ENCODE measurements at places on chromosomes 4 and X.
A peak's percentile ranks its signal among the peaks of the same experiment; 100 is the strongest.

GRCh38 chr4:150329373-150329772 lies 251.1 kb downstream of the DCLK2 start:
- no peak for DNase-seq
- H3K4me3 ChIP-seq: no peak overlapping the region
- H3K36me3 ChIP-seq: no peaks in the 10 kb centered on the region
- H3K27me3 ChIP-seq: no peaks in the 10 kb centered on the region
- H3K4me1 ChIP-seq: no peaks in the 10 kb centered on the region

DNA sequence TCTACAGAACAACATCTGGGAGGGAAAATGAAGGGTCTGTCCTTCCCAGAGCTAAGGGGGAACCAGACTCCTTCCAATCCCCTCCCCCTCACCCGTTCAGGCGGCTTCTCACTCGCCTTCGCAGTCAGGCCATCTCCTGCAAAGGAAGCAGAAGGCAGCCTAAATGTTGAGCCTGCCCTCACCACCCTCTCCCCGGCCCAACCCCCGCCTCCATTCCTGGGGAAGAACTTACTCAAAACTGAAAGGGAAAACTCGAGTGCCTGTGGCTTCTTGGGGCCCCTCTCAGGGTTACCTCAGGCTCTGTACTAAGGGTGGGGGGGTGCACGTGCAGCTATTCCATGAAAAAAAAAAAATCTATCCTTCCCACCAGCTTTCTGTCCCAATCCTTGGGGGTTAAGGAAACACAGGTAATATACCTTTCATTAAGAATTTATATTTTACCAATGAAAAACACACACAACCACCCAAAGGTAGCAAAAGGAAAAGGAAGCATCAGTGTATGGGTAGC lies 2.4 kb downstream of the ZMYM3 start:
- H3K27ac ChIP-seq: no peak overlapping the region
- peaks cover 38% of the 10 kb centered on the region for H3K36me3 ChIP-seq
- DNase-seq: peak; percentile 25
- peaks cover 14% of the 10 kb centered on the region for H3K4me1 ChIP-seq
- H3K27me3 ChIP-seq: no peaks in the 10 kb centered on the region

DNA sequence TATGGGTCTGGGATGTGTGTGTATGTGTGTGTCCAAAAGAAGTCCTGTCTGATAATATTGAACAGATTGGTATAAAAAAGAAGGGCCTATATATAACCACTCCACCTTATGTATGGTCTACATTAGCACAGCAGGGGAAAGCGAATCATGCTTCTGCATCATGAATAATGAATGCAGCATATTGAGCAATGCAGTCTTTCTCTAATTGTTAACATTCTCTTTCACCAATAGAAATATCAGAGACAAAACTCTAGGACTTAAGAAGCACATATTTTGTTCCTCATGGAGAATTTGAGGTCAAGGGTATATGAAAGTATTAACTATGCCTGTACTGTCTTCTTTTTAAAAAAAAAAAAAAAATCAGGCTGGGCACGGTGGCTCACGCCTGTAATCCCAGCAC lies 264.3 kb upstream of the NOCT start:
- H3K4me1 ChIP-seq: no peaks in the 10 kb centered on the region
- DNase-seq: no peak
- H3K27me3 ChIP-seq: no peaks in the 10 kb centered on the region
- H3K36me3 ChIP-seq: no peaks in the 10 kb centered on the region

GRCh38 chrX:16678689-16679088 lies 28.7 kb downstream of the S100G start:
- no peak overlapping the region for H3K27ac ChIP-seq
- H3K36me3 ChIP-seq: peaks cover 14% of the 10 kb centered on the region
- no peak for DNase-seq
- no peaks in the 10 kb centered on the region for H3K4me1 ChIP-seq
- H3K27me3 ChIP-seq: peaks cover 31% of the 10 kb centered on the region

DNA sequence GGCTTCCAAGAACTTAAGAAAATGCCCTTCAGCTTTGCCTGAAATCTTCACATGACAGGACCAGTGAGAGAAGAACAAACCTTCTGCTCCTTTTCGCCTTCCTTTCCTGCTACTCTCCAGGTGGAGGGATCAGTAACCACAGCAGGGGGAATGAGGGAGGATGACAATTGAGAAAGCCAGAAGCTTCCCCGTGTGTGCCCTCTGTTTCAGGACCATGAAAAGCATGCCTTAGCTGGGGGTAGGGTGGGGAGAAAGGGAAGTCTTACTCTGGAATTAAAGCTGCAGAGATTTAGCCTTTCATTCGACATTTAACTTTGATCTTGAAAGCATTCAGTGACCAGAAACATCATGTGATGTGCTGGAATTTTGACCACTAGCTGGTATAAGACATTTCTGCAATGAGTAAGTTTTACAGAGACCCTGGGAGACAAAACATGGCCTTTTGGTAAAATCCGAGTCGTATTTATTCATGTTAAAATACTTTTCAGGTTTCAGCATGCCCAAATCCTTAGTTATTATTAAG lies 10.6 kb upstream of the PUDP start:
- DNase-seq: no peak
- peaks cover 13% of the 10 kb centered on the region for H3K27me3 ChIP-seq
- no peak overlapping the region for H3K27ac ChIP-seq
- H3K36me3 ChIP-seq: no peaks in the 10 kb centered on the region
- H3K4me1 ChIP-seq: no peaks in the 10 kb centered on the region
- no peak overlapping the region for H3K4me3 ChIP-seq

DNA sequence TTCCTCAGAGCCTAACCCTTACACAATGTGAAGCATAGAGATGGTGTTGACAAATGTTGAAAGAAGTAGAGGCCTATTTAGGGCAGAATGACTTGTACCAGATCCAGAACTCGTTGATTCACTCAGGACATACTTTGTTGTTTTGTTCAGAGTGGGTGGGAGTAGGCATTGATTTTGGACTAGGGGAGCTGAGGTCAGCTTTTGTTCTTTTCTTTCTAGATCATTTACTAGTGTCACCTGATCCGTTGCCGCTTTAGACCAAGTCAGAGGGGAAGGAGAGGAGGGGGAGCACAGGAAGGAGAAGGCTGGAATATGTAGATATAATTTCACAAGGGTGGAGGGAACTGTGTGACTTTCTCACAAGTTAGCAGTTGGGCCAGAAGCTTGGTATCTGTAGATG lies 282.4 kb upstream of the GPC4 start:
- H3K27ac ChIP-seq: no peak overlapping the region
- no peaks in the 10 kb centered on the region for H3K36me3 ChIP-seq
- peaks cover 11% of the 10 kb centered on the region for H3K27me3 ChIP-seq
- no peak overlapping the region for H3K4me3 ChIP-seq
- DNase-seq: no peak

DNA sequence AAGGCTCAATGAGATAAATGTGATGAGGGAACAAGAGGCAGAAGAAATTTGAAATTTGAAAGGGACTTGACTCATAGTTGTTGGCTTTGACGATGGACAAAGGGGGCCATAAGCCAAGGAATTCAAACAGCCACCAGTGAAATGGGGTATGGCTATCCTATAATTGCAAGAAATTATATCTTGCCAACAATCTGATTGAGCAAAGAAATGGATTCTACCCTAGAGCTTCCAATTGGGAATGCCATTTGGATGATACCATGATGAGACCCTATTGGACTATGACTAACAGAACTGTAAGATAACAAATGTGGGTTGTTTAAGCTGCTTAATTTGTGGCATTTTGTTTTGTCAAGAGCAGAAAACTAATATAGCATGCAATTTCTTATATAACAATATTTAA lies 270.1 kb upstream of the ARSJ start:
- H3K4me1 ChIP-seq: no peaks in the 10 kb centered on the region
- no peaks in the 10 kb centered on the region for H3K27me3 ChIP-seq
- no peak overlapping the region for H3K27ac ChIP-seq
- no peaks in the 10 kb centered on the region for H3K36me3 ChIP-seq
- H3K4me3 ChIP-seq: no peak overlapping the region

GRCh38 chr4:137583671-137584070 lies 51.4 kb upstream of the PCDH18 start:
- H3K27ac ChIP-seq: no peak overlapping the region
- H3K27me3 ChIP-seq: no peaks in the 10 kb centered on the region
- no peak for DNase-seq

- no peaks in the 10 kb centered on the region for H3K36me3 ChIP-seq
- H3K27ac ChIP-seq: no peak overlapping the region
- no peak for DNase-seq
- H3K27me3 ChIP-seq: peaks cover 18% of the 10 kb centered on the region
- H3K4me1 ChIP-seq: peaks cover 2% of the 10 kb centered on the region
Measured at GRCh38 chrX:74509989-74510388, 88.7 kb downstream of the SLC16A2 start.

- no peaks in the 10 kb centered on the region for H3K27me3 ChIP-seq
- no peak for DNase-seq
- no peak overlapping the region for H3K4me3 ChIP-seq
- peaks cover 14% of the 10 kb centered on the region for H3K4me1 ChIP-seq
Measured at GRCh38 chr4:26196567-26196966, 124.2 kb upstream of the RBPJ start.

DNA sequence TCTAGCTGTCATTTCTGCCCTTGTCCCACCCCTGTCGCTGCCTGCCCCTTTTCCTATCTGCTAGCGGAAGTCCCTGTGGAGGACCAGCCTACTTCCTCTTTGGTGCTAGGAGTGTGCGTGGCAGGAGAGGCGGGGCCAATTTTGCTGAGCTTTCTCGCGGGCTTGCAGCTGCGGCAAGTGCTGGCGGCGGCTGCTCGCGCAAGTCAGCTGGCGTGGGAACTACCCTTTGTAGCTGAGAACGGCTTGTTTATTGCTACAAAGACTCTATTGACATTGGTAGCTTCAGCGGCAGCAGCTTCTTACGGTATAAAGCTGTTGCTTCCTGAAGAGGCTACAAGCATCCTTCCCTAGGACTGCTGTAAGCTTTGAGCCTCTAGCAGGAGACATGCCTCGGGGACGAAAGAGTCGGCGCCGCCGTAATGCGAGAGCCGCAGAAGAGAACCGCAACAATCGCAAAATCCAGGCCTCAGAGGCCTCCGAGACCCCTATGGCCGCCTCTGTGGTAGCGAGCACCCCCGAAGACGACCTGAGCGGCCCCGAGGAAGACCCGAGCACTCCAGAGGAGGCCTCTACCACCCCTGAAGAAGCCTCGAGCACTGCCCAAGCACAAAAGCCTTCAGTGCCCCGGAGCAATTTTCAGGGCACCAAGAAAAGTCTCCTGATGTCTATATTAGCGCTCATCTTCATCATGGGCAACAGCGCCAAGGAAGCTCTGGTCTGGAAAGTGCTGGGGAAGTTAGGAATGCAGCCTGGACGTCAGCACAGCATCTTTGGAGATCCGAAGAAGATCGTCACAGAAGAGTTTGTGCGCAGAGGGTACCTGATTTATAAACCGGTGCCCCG lies at the start of gene MAGEH1:
MAGEH1 (plus strand) TSS at position 138 of the 843 bp plus-strand sequence; CDS start at position 386, 248 bp downstream.
- DNase-seq: peak; percentile 97
- H3K4me1 ChIP-seq: no peaks in the 10 kb centered on the region
- H3K36me3 ChIP-seq: no peaks in the 10 kb centered on the region
- peak within 1 kb of the TSS; percentile 72 for H3K4me3 ChIP-seq
- H3K27ac ChIP-seq: peak within 1 kb of the TSS; percentile 97
- no peaks in the 10 kb centered on the region for H3K27me3 ChIP-seq

DNA sequence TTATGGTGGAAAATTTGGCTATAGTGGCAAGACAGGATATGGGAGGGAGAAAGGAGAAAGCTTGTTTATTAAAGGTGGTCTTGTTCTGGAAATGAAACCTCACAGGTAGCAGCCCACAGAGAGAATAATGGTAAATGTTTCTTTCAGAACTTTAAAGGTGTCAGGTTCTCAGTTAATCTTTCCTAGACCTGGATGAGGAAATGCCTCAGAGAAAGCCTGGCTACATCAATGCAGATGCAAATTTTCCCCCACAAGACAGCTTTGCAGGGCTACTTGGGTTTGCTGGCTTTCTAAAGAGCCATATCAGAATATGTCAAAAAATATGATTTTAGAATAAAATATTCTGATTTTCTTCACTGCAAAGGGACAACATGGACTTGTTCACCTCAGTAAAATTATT lies 715.0 kb downstream of the FAM133A start:
- no peaks in the 10 kb centered on the region for H3K36me3 ChIP-seq
- no peaks in the 10 kb centered on the region for H3K4me1 ChIP-seq
- no peak for DNase-seq
- no peaks in the 10 kb centered on the region for H3K27me3 ChIP-seq
- H3K4me3 ChIP-seq: no peak overlapping the region
- H3K27ac ChIP-seq: no peak overlapping the region

- H3K27me3 ChIP-seq: peaks cover 6% of the 10 kb centered on the region
- H3K4me3 ChIP-seq: no peak overlapping the region
- no peaks in the 10 kb centered on the region for H3K4me1 ChIP-seq
- H3K36me3 ChIP-seq: no peaks in the 10 kb centered on the region
Measured at GRCh38 chrX:15127010-15127409, 142.9 kb downstream of the ASB9 start.

DNA sequence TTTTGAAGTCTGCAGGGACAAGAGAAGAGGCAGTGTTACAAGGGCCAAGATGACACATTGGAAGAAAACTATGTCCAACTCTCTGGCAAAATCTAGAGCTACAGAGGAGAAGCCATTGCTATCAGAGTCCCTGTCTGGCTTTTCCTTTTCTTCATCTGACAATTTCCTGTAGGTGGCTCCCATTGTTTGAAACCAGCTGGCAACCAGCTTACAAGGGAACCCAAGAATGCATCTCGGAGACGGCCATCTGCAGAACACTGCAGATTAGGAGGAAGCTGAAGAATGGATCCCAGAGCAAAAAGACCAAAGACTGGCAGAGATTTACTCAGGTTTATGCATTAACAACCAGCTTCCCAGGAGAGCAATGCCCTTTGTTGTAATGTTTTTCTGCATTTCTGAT lies 216.2 kb upstream of the CTSO start:
- H3K36me3 ChIP-seq: no peaks in the 10 kb centered on the region
- H3K4me1 ChIP-seq: peaks cover 6% of the 10 kb centered on the region
- H3K4me3 ChIP-seq: no peak overlapping the region
- no peak overlapping the region for H3K27ac ChIP-seq
- no peaks in the 10 kb centered on the region for H3K27me3 ChIP-seq
- peak; percentile 5 for DNase-seq

DNA sequence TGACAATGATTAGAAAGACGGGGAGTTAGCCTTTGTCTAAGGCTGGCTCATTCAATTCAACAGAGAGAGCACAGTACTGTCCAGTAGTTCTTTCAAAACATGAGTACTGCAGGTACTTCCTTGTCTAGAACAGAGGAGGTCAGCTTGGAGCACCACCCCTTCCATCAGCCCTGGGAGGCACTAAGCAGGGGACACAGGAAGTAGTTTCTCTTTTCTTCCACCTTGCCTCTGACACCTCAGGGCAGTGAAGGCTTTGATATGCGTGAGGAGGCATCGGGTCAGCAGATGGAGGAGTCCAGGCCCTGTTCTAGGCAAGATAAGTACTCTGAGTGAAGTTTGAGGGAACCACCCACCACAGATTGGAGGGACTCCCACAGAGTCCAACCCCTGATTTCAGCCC lies 33.1 kb downstream of the MAGEB10 start:
- no peak for DNase-seq
- H3K4me1 ChIP-seq: no peaks in the 10 kb centered on the region
- H3K36me3 ChIP-seq: no peaks in the 10 kb centered on the region
- no peak overlapping the region for H3K27ac ChIP-seq

DNA sequence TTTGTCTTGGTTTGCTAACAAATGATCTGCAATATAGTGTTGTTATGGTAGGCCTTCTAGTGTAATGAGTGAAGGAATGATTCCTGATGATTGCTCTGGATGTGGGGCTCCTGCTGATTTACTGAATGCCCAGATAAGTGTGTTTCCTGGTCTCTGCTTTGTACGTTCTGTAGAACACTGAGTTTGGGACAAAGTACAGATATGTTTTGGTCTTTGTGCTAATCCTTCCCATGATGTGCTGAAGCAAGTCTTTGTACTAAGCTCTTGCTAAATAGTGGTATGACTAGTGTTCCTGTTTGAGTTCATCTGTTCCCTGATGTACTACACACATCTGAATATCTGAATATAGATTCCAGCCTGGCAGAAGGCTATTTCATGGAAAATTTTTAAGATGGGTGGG lies 36.9 kb upstream of the XIAP start:
- no peak overlapping the region for H3K27ac ChIP-seq
- no peaks in the 10 kb centered on the region for H3K27me3 ChIP-seq
- no peaks in the 10 kb centered on the region for H3K4me1 ChIP-seq
- no peaks in the 10 kb centered on the region for H3K36me3 ChIP-seq
- H3K4me3 ChIP-seq: no peak overlapping the region

Measured in muscle of leg (tissue), 16 donors.